ENCODE measurements at places on chromosomes 7 and 10.

GRCh38 chr10:76245951-76246495 is 814.6 kb downstream of the LRMDA start:
- DNase-seq = no peak

GRCh38 chr7:116588641-116589594 is 64.1 kb downstream of the CAV1 start:
- no peak for DNase-seq

- no peak for DNase-seq
Measured at GRCh38 chr7:66894463-66895080, 26.5 kb upstream of the TMEM248 start.

GRCh38 chr10:44340557-44340956 is 44.3 kb downstream of the CXCL12 start:
- DNase-seq = no peak

- no peak for DNase-seq
Measured at GRCh38 chr10:52378124-52378523, 64.0 kb downstream of the DKK1 start.

- DNase-seq = no peak
Measured at GRCh38 chr7:101238226-101239182, 902 bp upstream of the CLDN15 start.

- DNase-seq = no peak
Measured at GRCh38 chr7:93006480-93007095, 111.2 kb downstream of the SAMD9 start.

- no peak for DNase-seq
Measured at GRCh38 chr7:130127821-130128317, 57.5 kb downstream of the KLHDC10 start.

All from stimulated activated CD4-positive, alpha-beta T cell treated with anti-CD3 and anti-CD28 coated beads, TNF-alpha, amount 100 ng/mL, for 1 hour (primary cell).